ENCODE measurements at places on chromosomes 11 and 22.

GRCh38 chr11:68164437-68164836, 43.2 kb upstream of the CHKA start:
- DNase-seq = no peak

DNA sequence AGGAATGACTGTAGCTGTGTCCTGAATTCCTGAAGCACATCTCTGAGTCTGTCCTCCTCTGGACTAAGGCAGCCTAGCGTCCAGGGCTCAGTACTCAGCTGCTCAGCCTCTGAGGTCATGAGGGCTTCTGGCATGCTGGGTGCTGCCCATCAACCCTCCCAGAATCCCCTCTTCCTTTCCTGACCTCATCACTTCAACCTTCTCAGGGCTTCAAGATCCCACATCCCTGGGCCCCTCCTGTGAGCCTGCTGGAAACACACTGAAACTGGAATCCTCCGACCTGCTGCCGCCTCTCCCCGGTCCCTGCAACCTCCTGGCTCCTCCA, 803 bp downstream of the KRTAP5-8 start:
- no peak for DNase-seq

DNA sequence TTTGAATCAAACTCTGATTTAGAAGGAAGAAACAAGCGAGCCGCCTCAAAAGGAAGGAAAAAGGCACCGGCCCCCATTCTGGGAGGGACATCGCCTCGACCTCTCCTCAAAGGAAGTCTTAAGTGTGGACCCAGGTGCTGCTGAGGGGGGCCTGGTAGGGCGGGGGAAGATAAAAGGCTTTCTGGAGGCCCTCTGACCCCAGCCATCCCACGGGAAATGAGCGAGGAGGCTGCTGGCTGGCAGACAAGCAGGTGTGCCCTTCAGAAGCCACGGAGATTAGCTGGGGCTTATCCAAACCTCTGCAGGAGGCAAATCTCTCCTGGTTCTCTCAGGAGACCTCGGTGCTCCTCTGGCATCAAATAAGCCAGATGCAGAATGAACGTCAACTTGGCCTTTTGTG, 171.4 kb upstream of the BLID start:
- no peak for DNase-seq

DNA sequence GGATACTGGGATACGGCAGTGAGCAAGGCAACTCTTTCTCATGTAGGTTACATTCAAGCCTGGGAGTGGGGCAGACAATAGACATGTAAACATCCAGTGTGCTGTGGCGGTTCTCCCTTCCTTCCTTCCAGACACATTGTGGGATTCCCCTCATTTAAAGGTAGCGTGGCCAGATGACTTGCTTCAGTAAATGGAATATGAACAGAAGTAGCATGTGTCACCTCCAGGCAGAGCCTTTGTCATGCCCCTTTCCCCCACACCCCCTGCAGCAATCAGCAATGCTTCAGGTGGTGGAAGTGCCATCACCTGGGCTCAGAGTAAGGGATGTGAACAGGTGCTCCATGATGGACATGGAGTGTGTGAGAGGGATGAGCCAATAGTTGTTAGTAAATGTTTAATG, 34.8 kb upstream of the TTC12 start:
- no peak for DNase-seq

- no peak for DNase-seq
Observed at GRCh38 chr11:16293204-16293681, 63.1 kb downstream of the SOX6 start.

Data from naive B cell (primary cell).